ENCODE measurements at places on chromosomes 1 and 21. TPM values are rescaled to one million over a fixed set of nuclear protein-coding genes. Genes with fewer than 3 reads are reported as not detected.
A peak's percentile ranks its signal among the peaks of the same experiment; 100 is the strongest.

- no peak for DNase-seq
Measured at GRCh38 chr1:20105856-20106255, 13.5 kb downstream of the PLA2G2D start.

The ST3GAL3 gene
- 22.4 TPM for total RNA-seq

The BACH1 gene
- 76.6 TPM for total RNA-seq

GRCh38 chr21:28644762-28645161 is 347.9 kb downstream of the LTN1 start:
- no peaks in the 10 kb centered on the region for H3K27me3 ChIP-seq
- peaks cover 14% of the 10 kb centered on the region for H3K4me1 ChIP-seq
- no peaks in the 10 kb centered on the region for H3K36me3 ChIP-seq
- H3K27ac ChIP-seq, result no peak overlapping the region

GRCh38 chr1:154206196-154206595 is at the start of gene CFAP141:
Gene CFAP141 (minus strand): TSS chr1:154206333. CDS start chr1:154206307, 26 bp downstream.
- no peaks in the 10 kb centered on the region for H3K4me1 ChIP-seq
- H3K4me3 ChIP-seq, result no peak within 1 kb of the TSS
- no peak for DNase-seq
- H3K27me3 ChIP-seq, result no peaks in the 10 kb centered on the region
- H3K36me3 ChIP-seq, result peaks cover 62% of the 10 kb centered on the region

GRCh38 chr1:106717591-106717990 is 338.9 kb upstream of the PRMT6 start:
- H3K4me1 ChIP-seq, result no peaks in the 10 kb centered on the region
- H3K27ac ChIP-seq, result no peak overlapping the region
- H3K27me3 ChIP-seq, result no peaks in the 10 kb centered on the region
- no peak for DNase-seq

GRCh38 chr1:40673452-40673851 is 8.0 kb upstream of the RIMS3 start:
- H3K27me3 ChIP-seq, result no peaks in the 10 kb centered on the region
- no peaks in the 10 kb centered on the region for H3K4me1 ChIP-seq
- no peak overlapping the region for H3K27ac ChIP-seq
- no peak overlapping the region for H3K4me3 ChIP-seq
- H3K36me3 ChIP-seq, result no peaks in the 10 kb centered on the region
- DNase-seq, result no peak

The CD247 gene
- total RNA-seq, result not detected

The HSD3B2 gene
- not detected for total RNA-seq

DNA sequence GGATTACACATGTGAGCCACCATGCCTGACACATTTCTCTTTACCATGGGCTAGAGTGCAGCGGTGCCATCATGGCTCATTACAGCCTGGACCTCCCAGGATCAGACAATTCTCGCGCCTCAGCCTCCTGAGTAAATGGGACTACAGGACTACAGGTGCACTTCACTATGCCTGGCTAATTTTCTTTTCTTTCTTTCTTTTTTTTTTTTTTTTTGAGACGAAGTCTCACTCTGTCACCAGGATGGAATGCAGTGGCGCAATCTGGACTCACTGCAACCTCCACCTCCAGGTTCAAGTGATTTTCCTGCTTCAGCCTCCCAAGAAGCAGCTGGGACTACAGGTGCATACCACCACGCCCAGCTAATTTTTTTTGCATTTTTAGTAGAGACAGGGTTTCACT is 14.8 kb upstream of the KIF1B start:
- peak; percentile 77 for DNase-seq
- peaks cover 8% of the 10 kb centered on the region for H3K27me3 ChIP-seq
- no peaks in the 10 kb centered on the region for H3K36me3 ChIP-seq

The ACTL8 gene
- total RNA-seq, result 0.23 TPM

DNA sequence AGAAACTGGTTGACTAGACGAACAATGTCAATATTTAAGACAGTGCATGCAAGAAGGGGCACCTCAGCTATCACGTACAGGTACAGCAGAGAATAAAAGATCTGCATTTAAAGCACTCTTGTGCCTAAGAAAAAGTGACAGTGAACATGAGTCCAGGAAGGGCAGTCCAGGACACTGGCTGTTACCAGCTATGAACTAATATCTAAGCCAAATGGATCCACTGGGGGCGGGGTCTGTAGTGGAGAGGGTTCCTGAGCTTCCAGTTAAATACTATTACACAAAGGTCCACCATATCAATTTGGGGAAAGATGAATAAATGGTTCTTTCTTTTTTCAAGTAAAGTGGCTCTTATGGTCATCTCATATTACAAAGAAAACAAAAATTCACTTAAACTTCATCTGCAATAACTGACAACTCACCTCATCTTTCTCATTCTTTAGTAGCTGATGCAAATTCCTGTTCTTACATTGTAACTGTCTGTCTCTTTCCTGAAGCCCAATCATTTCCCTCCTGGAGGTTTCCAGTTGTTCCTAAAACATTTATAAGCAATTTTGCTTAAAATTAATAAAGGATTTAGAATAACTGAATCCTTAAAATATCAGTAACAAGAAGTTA is 24.5 kb downstream of the SSX2IP start:
- no peak overlapping the region for H3K4me3 ChIP-seq
- DNase-seq, result peak; percentile 11
- no peaks in the 10 kb centered on the region for H3K27me3 ChIP-seq
- peaks cover 13% of the 10 kb centered on the region for H3K4me1 ChIP-seq

DNA sequence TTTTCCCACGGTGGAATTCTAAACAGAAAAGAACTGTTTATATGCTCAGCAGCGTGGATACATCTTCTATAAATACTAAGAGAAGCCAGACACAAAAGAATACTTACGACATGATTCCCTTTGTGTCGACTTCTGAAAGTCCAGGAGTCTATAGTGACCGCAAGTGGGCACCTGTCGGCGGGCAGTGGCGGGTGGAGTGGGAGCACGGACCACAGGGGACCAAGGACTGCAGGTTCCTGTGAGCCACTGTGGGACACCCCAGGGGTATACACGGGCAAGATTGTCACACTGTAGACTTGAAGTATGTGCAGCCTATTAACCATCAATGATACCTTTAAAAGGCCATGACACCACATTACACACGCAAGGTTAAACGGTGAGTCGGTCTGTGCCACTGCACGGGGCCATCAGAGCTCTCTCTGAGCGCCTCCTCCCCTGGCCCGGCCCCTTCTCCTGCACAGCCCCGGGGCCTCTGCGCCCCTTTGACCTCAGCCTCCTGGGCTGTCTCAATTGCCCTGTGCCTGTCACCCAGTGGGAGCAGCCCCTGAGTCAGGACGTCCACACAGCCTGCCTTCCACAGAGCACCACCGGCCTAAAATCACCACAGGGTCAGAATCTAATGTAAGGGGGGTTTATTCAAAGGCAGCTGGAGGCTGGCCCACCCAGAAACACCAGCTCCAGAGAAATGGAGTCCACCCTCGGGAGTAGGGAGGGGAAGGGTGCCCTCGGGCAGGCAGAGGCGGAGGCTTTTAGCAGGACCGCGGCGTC is 90.0 kb upstream of the COL6A1 start:
- no peaks in the 10 kb centered on the region for H3K4me1 ChIP-seq
- no peak overlapping the region for H3K27ac ChIP-seq
- no peak for DNase-seq
- peaks cover 19% of the 10 kb centered on the region for H3K27me3 ChIP-seq

DNA sequence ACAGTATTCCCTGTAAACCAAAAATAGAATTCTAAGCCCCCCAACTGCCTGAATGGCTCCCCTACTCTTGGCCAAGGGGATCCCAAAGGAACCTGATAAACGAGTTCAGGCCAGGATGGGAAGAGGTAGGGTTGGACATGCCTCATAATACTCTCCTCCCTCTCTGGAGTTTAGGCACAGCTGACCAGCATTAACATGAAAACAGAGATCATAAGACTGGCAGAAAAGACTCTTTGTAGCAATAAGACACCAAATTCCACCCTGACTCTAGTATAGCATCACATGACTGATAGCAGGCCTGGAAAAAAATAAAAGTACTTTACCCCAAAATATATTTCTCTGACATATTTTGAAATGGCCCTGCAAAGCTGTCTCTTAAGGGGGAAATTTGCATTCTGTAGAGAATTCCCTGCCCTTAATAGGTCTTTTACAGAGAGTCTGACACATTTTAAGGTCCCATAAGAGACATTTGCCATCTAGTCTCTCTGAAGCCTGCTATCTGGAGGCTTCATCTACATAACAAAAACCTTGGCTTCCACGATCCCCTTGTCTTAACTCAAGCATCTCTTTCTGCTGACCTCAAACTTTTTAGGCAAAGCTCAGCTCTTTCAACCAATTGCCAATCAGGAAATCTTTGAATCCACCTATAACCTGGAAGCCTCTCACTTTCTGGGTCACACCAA is 55.9 kb downstream of the SIK1 start:
- H3K4me3 ChIP-seq, result no peak overlapping the region
- H3K4me1 ChIP-seq, result peaks cover 12% of the 10 kb centered on the region
- H3K27ac ChIP-seq, result peak overlapping the region; percentile 2
- no peak for DNase-seq

The IVL gene
- 0.33 TPM for total RNA-seq

DNA sequence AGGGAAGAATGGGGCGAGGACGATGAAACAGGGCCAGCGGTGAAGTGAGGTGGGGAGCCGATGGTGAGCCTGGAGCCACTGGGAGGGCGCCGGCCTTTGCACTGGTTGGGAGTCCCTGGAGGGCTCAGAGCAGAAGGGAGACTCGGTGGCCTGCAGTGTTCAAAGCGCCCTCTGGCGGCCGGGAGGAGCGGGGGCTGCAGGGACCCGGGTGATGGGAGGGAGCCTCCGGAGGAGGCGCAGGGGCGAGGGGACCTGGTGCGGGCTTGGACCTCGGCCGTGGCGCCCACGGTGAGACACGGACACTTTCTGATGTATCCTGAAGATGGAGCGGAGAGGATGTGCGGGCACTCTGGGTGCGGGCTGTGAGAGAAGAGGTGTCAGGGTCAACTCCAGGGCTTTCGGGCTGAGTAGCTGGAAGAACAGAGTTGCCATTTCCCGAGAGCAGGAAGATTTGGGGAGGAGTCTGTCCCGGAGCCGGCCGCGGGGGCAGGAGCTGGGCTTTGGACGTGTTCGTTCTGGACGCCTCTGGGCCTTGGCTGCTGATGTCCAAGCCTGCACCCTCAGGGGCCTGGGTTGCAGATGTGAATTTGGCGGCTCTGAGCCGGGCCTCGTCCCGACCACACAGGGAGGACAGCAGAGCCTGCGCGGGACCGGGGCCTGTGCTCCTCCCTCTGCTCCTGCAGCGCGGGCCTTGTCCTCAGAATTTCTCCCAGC is 29.7 kb downstream of the HEYL start:
- H3K4me1 ChIP-seq, result no peaks in the 10 kb centered on the region
- H3K27me3 ChIP-seq, result no peaks in the 10 kb centered on the region
- no peaks in the 10 kb centered on the region for H3K36me3 ChIP-seq
- H3K27ac ChIP-seq, result no peak overlapping the region
